Chondrocyte (in vitro differentiated cells): ENCODE measurements at places on chromosomes 3 and 15.

- peak overlapping the region; percentile 86 for H3K4me3 ChIP-seq
- peaks cover 11% of the 10 kb centered on the region for H3K36me3 ChIP-seq
- DNase-seq = no peak
- peaks cover 15% of the 10 kb centered on the region for H3K27me3 ChIP-seq
- H3K27ac ChIP-seq = peak overlapping the region; percentile 92
- H3K4me1 ChIP-seq = peaks cover 25% of the 10 kb centered on the region
These were observed 272 bp upstream of the SRPRB start for GRCh38 chr3:133805384-133805701.

- H3K36me3 ChIP-seq = no peaks in the 10 kb centered on the region
- H3K4me1 ChIP-seq = peaks cover 44% of the 10 kb centered on the region
- H3K4me3 ChIP-seq = no peak overlapping the region
- no peak for DNase-seq
- H3K27me3 ChIP-seq = no peaks in the 10 kb centered on the region
- H3K27ac ChIP-seq = no peak overlapping the region
These were observed 424.1 kb upstream of the THBS1 start for GRCh38 chr15:39156646-39157250.

DNA sequence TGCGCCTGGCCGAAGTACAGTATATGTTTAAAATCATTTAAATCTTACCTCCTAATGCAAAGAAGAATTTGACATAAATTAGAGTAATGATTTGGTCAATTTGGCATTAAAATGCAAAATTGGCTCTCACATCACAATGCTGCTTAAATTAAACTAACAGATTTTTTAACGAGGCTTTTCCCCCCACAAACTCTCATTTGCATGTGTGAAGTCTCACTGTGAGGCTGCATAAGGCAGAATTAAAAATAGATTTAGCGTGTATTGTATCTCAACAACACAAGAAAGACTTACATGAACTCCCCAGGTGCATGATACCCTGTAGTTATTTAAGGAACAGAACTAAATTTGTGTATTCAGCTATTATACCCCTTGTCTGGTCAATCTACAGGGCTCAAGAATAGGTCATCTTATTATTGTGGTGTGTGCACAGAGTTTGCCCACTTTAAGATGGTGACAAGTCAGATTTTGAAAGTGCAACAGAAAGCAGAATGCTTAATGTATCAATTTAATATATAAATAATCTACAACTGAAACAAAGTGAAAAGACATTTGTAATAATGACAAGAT is 897.9 kb downstream of the EPHA3 start:
- no peaks in the 10 kb centered on the region for H3K27me3 ChIP-seq
- H3K36me3 ChIP-seq = no peaks in the 10 kb centered on the region
- H3K4me3 ChIP-seq = no peak overlapping the region
- DNase-seq = no peak
- no peak overlapping the region for H3K27ac ChIP-seq

GRCh38 chr15:77915261-77915960 is 162.1 kb downstream of the TBC1D2B start:
- H3K4me3 ChIP-seq = no peak overlapping the region
- H3K27me3 ChIP-seq = peaks cover 9% of the 10 kb centered on the region
- H3K36me3 ChIP-seq = no peaks in the 10 kb centered on the region
- H3K27ac ChIP-seq = no peak overlapping the region
- H3K4me1 ChIP-seq = peaks cover 3% of the 10 kb centered on the region
- DNase-seq = no peak

DNA sequence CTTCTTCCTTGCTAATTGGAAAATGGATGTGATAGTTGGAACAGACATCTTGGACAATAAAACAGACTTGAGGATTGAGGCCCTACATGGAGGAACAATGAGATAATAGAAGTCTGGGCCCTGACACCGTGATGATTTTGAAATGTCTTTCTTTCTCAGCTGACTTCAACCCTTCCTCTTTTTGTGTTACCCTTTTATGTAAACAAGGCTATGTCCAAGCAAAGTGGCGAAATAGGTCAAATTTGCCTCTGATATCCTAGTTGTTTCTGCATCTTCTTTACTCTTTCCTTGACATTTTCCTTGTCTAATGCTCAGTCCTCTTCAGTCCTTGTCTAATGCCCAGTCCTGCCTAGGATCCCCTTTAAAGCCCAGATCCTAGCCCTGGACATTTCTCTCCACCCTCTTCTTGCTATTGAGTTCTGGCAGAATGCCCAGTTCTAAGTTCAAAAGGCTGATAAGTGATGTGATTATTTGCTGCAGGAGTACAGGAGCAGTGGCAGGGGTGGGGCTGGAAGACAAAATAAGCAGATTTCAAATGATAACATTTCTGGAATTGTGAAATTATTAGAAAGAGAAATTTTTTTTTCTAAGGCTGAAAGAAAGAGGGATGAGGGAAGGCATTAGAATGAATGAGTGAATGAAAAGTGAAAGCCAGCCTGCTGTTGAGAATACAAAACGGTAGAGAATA is 6.5 kb upstream of the VPS8 start:
- H3K36me3 ChIP-seq = no peaks in the 10 kb centered on the region
- DNase-seq = no peak
- H3K27me3 ChIP-seq = peaks cover 10% of the 10 kb centered on the region
- H3K4me3 ChIP-seq = no peak overlapping the region
- no peaks in the 10 kb centered on the region for H3K4me1 ChIP-seq
- no peak overlapping the region for H3K27ac ChIP-seq

DNA sequence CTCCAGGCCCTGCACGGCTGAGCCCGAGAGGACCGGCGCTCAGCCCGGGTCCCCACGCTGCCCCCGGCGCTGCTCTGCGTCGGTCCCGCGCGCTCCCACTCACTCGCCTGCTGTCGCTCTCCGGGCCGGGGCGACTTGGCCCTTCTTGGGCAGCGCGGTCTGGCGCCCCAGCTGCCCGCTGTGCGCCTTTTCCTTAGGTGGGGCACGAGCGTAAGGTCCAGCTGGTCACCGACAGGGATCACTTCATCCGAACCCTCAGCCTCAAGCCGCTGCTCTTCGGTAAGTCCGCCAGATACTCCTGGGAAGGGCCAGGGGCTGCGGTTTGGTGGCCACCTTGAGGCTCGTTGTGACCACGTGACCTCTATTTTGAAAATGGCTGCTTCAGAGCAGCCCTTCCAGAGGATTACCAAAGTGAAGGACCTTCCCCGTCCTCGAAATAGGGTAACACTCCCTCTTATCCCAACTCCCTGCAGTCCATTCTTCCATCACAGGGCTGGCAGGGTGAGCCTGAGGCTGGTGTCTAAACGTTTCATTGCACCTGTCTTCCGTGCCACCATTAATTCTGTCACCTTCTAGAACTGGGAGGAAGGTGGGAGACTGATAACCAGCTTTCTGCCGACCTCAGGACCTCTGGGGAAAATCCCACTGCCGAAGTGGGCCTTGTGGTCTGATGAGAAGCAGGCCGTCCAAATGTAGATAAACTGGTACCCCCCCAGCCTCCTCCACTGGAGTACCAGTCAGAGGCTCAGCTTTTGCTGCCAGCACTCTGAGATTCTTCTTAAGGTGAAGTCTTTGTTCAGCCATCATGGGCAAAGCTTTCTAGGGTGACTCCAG is 812 bp downstream of the P4HTM start:
- H3K27ac ChIP-seq = peak overlapping the region; percentile 51
- H3K4me1 ChIP-seq = peaks cover 28% of the 10 kb centered on the region
- no peaks in the 10 kb centered on the region for H3K27me3 ChIP-seq
- H3K36me3 ChIP-seq = peaks cover 1% of the 10 kb centered on the region

DNA sequence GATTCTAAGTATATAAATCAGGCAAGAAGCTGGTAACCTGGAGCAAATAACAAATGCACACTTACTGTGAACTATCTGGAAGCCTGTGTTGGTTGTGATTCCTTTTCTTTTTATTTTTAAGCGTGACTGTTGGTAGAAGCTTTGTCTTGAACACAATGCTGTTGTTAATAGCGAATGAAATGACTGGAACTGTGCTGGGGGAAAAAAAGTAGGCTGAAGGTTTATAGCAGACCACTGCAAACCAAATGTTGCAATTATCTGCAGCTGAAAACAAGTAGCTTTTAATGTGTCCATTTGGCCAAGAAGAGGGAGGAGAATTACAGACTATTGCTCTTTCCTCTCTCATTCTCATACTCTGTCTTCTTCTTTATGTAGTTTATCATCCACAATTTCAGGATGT is 184.5 kb upstream of the DNAJC19 start:
- H3K27ac ChIP-seq = no peak overlapping the region
- no peaks in the 10 kb centered on the region for H3K4me1 ChIP-seq
- no peak overlapping the region for H3K4me3 ChIP-seq
- no peaks in the 10 kb centered on the region for H3K36me3 ChIP-seq
- peaks cover 15% of the 10 kb centered on the region for H3K27me3 ChIP-seq

GRCh38 chr15:73153447-73153846 is 101.2 kb downstream of the NEO1 start:
- peaks cover 17% of the 10 kb centered on the region for H3K36me3 ChIP-seq
- H3K27me3 ChIP-seq = no peaks in the 10 kb centered on the region
- no peak for DNase-seq
- no peak overlapping the region for H3K4me3 ChIP-seq
- no peak overlapping the region for H3K27ac ChIP-seq

DNA sequence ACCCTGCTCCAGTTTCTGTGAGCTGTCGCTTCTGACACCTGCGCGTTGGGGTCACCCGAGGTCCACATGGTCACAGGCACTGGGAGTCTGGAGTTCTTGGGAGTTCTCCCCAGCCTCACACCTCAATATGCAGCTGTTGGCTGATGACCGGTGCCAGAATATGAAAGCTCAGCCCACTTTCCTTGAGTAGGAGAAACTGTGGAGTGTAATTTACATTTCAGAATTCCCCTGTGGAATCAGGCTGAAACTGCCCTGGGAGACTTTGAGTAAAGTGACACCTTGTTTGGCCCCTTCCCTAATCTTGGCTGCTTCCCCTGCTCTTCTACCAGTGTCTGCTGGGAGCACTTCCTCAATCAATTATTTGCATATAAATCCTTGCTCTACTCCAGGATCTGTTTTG is 255.9 kb downstream of the NFKBIZ start:
- no peak overlapping the region for H3K27ac ChIP-seq
- H3K36me3 ChIP-seq = peaks cover 2% of the 10 kb centered on the region
- no peak overlapping the region for H3K4me3 ChIP-seq
- H3K4me1 ChIP-seq = peaks cover 12% of the 10 kb centered on the region
- H3K27me3 ChIP-seq = no peaks in the 10 kb centered on the region

DNA sequence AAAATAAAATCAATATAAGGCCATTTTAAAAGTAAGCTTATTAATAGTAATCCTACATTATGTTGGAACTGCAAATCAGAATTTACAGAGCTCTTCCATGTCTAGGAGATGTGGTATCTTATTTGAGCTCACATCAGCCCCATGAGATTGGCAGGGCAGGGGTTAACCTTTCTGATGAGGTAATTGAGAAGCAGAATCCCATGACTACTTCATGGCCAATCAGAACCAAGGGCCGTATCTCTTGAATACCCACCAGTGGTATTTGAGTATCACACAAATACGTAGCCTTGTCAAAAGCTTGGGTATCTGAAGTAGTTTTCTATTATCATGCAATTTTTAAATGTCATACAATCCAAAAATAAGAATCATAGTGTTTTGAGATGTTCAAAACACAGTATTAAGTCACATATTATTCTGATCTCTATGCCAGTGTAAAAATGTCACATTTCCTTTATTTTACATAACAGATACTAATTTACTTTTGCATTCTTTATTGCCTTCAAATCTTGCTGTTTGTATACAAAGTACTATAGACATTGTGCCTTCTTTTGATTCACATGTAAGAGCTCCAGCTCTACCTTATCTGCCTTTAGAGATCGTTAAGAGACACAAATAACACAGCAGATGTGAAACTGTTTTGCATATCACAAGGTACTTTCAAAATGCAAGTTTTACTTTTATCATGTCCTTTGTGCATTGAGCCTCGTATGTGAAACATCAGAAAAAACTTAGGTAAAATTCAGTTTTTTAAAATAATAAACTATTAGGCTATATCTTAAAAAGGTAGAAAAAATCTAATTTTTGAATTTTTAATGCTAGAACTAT is 251.7 kb upstream of the GOLGA6L4 start:
- H3K4me3 ChIP-seq = no peak overlapping the region
- no peaks in the 10 kb centered on the region for H3K4me1 ChIP-seq
- no peak for DNase-seq
- H3K27me3 ChIP-seq = no peaks in the 10 kb centered on the region
- no peak overlapping the region for H3K27ac ChIP-seq

- peaks cover 3% of the 10 kb centered on the region for H3K27me3 ChIP-seq
- no peak overlapping the region for H3K4me3 ChIP-seq
- peaks cover 27% of the 10 kb centered on the region for H3K4me1 ChIP-seq
- no peak for DNase-seq
These were observed 7.1 kb upstream of the PLCB2 start for GRCh38 chr15:40314723-40315276.

GRCh38 chr15:45402162-45402954 is 24.0 kb upstream of the GATM start:
- H3K4me1 ChIP-seq = peaks cover 27% of the 10 kb centered on the region
- peak overlapping the region; percentile 84 for H3K4me3 ChIP-seq
- DNase-seq = peak; percentile 98

- H3K27ac ChIP-seq = no peak overlapping the region
- no peak for DNase-seq
- no peak overlapping the region for H3K4me3 ChIP-seq
- H3K4me1 ChIP-seq = no peaks in the 10 kb centered on the region
- H3K27me3 ChIP-seq = peaks cover 44% of the 10 kb centered on the region
- H3K36me3 ChIP-seq = no peaks in the 10 kb centered on the region
These were observed 76.9 kb downstream of the TRIM69 start for GRCh38 chr15:44813231-44813630.

DNA sequence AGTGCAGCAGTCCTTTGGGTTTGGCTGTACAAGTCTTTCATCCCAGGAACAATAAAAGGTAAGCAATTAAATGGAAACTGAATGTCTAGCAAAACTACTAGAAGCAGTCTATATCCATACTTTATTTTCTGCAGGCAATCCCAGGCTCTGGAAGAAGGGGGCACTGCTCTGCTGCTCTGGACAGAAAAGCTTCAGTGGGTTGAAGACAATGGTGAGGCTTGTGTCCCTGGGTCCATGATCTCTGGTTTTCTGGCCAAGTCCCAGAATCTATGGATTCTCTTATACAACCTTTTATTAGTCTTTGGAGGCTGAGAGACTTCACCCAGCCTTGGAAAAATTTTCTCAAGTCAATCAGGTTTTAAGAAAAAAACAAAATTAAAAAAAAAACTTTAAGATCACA is 35.6 kb downstream of the SCAP start:
- peaks cover 6% of the 10 kb centered on the region for H3K36me3 ChIP-seq
- DNase-seq = no peak
- H3K27me3 ChIP-seq = no peaks in the 10 kb centered on the region
- H3K4me1 ChIP-seq = peaks cover 14% of the 10 kb centered on the region
- no peak overlapping the region for H3K4me3 ChIP-seq

GRCh38 chr15:41919954-41920538 is 26.2 kb upstream of the SPTBN5 start:
- DNase-seq = no peak
- H3K27ac ChIP-seq = peak overlapping the region; percentile 71
- H3K4me3 ChIP-seq = no peak overlapping the region
